Naive thymus-derived CD8-positive, alpha-beta T cell (primary cell): ENCODE measurements at places on chromosomes 7 and 10.

DNA sequence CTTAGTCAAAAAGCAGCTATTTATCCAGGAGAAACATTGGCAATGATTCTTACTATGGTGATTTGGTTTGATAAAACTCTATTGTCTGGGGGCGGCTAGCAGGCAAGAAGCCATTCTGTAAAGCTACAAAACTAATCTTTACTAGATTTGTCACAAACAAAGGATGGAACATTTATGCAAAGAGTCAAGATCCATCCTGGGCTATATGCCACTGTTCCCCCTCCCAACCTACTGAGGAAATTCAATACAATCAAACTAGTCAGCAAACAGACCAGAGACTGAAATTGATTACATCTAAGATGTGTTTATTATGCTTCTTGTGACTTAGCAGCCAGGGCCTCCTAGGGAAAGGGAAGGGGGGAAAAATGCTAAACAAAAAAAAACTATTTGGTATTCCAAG lies 397.6 kb downstream of the GPAM start:
- no peak for DNase-seq

DNA sequence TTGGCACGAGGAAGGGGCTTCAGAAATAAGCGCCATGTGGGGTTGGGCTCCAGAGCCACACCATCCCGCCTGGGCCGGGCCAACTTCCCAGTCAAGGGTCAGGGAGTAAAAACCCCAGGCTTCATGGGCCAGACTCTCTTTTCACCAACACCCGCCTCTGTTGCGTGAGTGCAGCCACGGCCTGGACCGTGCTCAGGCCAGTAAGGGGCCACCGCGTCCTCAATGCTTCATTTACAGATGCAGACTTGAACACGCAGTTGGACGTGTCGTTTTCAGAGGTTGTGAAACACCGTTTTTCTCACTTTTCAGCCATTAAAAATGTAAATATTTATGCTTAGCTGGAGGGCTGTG lies 161.0 kb downstream of the WDR37 start:
- no peak for DNase-seq

- DNase-seq: no peak
Measured at GRCh38 chr10:688312-689120, 952 bp downstream of the DIP2C start.

- DNase-seq: no peak
Measured at GRCh38 chr10:75211007-75211691, 553 bp downstream of the VDAC2 start.

GRCh38 chr7:5424749-5425506 lies 1.3 kb upstream of the TNRC18 start:
- DNase-seq: no peak

- no peak for DNase-seq
Measured at GRCh38 chr10:13924040-13924725, 337.4 kb downstream of the PRPF18 start.

DNA sequence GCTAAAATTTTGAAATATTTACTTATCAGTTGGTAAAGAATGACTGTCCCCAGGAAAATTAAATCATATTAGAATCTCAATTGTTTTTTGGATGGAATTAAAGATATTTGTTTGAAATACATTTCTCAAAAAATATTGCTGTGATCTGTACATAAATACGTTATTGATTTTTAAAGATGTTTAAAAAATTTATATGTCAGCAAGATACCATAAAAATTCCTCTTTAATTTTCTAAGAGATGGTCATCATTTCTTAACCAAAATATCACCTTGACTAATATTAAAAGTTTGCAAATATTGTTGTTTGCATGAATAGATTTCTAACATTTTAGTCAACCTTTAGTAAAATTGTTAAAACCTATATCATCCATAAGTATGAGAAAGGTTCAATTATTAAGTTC lies 147.4 kb upstream of the WNT16 start:
- DNase-seq: no peak

- DNase-seq: no peak
Measured at GRCh38 chr10:60048091-60048501, 141.7 kb upstream of the CCDC6 start.

DNA sequence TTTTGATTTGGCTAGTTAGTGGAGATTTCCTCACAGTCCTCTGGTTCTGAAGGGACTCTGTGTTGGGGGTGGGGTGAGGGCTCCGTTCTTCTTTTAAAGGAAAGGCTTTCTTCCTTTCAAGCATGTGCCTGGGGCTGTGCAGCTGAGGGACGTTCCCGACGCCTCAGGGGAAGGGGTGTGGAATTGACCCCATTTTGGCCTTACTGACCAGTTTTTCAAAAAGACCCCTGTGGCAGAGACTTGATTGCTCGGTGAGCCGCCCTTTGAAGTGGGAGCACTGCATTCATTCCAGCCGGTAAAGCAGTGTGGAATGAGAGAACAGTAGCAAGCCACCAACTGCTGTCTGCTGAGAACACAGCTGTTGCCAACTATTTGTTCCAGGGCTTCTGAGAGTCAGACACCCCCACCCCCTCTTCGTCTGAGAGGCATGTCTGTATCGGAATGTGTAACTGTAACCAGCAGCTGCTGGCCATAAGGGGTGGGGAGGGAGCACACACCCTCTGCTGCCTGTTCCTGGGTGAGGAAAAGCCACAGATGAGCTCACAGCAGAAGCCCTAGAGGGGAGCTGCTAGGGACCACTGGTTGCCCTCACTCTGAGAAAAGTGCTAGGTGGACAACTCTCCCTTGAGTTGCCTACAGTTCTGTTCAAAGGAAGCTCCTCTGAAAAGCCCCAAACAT lies 33.2 kb downstream of the WBP1L start:
- no peak for DNase-seq

DNA sequence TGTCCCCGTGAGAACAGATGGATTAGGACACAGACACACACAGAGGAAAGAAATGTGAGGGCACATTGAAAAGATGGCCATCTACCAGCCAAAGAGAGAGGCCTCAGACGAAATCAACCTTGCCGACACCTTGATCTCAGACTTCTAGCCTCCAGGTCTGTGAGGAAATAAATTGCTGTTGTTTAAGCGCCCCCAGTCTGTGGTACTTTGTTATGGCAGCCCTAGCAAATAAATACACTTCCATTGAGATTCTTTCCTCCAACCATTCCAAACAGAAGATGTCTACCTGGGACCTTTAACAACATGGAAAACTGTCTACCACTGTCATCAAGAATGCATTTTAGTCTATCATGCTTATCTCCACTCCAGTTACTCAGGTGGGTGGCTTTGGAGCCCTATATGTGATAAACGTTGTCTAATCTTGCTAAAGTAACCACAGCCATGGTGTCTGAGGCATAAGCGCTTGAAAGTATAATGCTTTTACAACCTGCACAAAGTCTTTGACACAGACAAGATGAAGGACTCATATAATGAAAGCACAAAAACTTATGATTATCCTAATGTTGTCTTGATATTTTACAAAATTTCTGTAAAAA lies 244.3 kb downstream of the MTERF1 start:
- DNase-seq: no peak

GRCh38 chr10:25114036-25114411 lies 60.8 kb upstream of the GPR158 start:
- DNase-seq: no peak

GRCh38 chr10:60883187-60883586 lies 60.8 kb downstream of the RHOBTB1 start:
- DNase-seq: no peak

DNA sequence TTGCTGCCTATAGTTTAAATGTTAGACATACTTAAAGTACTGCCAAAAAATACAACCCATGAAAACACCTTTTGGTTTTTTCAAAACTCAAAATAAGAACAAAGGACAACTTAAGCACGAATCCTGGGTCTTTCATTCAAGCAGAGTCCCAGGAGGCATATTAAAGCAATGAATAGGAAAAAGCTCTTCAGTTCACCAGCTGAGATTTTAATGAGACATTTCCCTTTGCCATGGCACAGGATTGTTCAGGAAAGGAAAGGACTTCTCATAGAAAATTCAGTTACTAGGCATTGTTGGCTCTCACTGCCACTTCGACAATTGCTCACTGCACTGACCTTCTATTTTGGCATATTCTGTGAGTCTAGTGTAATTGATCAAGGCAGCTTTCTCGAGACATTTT lies 133.5 kb upstream of the FEZF1 start:
- DNase-seq: no peak

GRCh38 chr10:124622866-124623536 lies 121.2 kb downstream of the FAM53B start:
- no peak for DNase-seq

DNA sequence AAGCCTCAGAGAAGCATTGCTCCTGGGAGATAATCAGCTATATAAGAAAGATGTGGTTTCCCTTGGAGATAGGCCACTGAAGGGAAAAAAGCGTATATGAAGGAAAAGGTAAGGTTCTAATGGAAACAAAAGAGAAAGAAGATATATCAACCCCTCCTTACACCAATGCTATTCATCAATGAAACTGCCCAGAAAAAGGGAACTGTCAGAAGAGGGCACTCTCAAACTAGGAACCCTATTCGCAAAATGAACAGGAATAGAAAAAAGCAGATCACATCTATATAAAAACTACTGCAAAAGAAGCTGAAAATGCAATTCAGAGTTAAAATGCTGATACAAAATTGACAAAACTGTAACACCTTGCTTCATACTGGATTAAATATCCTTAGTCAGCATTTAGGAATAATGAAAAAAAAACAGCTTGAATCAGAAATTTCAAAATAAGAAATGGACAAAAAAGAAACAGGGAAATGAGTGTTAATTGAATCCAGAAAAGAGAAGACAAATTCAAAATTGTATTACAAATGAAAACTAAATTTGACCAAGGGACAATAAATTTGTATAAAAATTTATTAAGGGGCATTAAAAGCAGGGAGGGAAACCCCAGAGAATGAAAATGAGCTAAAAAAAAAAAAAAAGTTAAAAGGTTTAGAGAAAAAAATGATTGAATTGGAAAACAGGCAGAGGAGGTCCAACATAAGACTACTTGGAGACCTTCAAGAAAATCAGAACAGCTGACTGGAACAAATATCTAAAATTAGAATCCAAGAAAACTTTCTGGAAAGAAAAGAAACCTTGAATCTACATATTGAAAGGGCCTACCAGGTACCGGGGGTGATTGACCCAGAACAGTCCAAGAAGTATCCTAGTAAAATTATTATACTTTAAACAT lies 17.9 kb downstream of the NHLRC2 start:
- DNase-seq: no peak

GRCh38 chr10:1577945-1578344 lies 159.4 kb downstream of the ADARB2 start:
- DNase-seq: no peak

GRCh38 chr7:55464422-55464821 lies 99.3 kb downstream of the LANCL2 start:
- no peak for DNase-seq

GRCh38 chr10:61342858-61343572 lies 110.2 kb downstream of the TMEM26 start:
- DNase-seq: no peak

DNA sequence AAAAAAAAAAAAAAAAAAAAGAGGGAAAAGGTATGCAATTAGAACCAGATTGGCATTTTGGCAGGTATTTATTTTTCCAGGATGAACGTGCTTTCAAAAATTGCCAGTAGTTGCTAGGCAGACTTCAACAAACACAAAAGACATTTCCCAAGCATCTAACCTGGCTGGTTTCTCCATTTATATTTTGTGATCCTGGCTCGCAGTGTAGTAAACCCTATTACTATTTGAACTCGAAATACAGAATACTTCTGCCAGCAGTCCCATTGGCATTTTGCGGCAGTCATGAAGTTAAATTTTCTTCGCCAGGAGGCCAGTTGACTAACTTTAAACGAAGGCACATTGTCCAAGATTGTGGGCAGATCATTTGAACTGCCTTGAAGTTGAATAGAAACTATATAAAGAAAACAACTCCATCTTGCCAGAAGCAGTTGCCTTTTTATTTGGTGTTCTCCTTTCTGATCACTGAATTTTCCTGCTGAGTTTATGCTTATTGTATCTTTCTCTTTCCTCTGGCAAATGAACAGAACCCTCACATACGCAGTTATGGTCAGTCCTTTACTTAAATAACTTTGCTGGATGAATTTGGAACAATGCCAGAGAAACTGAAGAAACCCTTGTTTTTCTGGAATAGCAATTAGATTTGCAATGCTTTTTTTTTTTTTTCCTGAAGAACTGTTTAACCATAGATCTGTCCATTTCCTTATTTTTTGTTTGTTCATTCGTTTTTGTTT lies 132.9 kb downstream of the BICC1 start:
- DNase-seq: no peak

- DNase-seq: no peak
Measured at GRCh38 chr10:77926566-77927401, at the start of gene DLG5. Gene DLG5 (minus strand): TSS chr10:77926755. CDS start chr10:77926520, 235 bp downstream.
